WTC11 (cell line): ENCODE measurements at places on chromosomes 16 and 17.

- DNase-seq: no peak
- H3K27me3 ChIP-seq: peaks cover 5% of the 10 kb centered on the region; the same call in 1 of the 2 replicates
- H3K36me3 ChIP-seq: no peaks in the 10 kb centered on the region
- H3K4me3 ChIP-seq: no peak overlapping the region
- no peak overlapping the region for H3K27ac ChIP-seq
Measured at GRCh38 chr16:86669937-86670749, 91.8 kb downstream of the FOXL1 start.

DNA sequence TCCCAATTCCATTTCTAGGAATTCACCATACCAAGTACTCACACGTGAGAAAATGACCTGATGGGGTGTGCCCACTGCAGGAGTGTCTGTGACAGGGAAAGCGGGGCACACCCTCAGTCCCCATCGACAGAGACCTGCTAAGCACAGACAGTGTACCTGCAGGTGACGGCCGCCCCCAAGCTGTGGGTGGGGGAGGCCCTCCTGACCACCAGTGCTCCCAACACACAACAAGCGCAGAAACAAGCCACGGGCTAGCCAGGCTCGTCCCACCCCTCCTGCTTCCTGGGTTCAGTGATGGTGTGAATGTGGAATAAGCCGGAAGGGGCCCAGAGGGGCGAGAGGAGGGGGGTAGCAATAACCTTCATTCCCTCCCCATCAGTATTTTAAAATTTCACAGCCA lies 31.9 kb downstream of the ZCCHC14 start:
- H3K4me3 ChIP-seq: no peak overlapping the region
- no peaks in the 10 kb centered on the region for H3K27me3 ChIP-seq
- H3K36me3 ChIP-seq: peaks cover 29% of the 10 kb centered on the region; the same call in 1 of the 2 replicates
- peaks cover 24% of the 10 kb centered on the region for H3K4me1 ChIP-seq

- no peaks in the 10 kb centered on the region; the same call in 1 of the 2 replicates for H3K36me3 ChIP-seq
- no peak overlapping the region for H3K27ac ChIP-seq
- H3K27me3 ChIP-seq: no peaks in the 10 kb centered on the region
- peaks cover 47% of the 10 kb centered on the region for H3K4me1 ChIP-seq
- DNase-seq: no peak
Measured at GRCh38 chr16:84751241-84751640, 51.4 kb downstream of the USP10 start.

- H3K4me3 ChIP-seq: no peak overlapping the region
- no peak for DNase-seq
- no peaks in the 10 kb centered on the region for H3K4me1 ChIP-seq
- no peaks in the 10 kb centered on the region for H3K36me3 ChIP-seq
Measured at GRCh38 chr16:78034530-78034929, 12.2 kb downstream of the CLEC3A start.

DNA sequence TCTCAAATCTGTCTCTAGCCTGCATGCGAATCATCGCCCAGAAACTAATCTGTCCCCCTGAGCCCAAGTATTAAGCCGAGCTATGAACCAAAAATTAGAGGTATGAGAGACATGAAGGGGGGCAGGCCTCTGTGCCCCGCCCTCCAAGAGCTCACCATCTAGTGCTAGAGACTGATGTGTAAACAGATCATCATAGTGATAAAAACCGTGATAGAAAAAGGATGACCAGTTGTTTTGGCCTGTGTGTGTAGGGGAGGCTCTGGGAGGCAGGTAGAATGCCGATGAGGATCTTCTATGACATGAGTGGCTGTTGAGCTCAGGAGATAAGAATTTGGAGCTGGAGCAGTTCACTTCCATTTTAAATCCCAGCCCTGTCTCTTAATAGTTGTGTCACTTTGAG lies 89.1 kb upstream of the TBX2 start:
- H3K27me3 ChIP-seq: no peaks in the 10 kb centered on the region; the same call in 1 of the 2 replicates
- H3K36me3 ChIP-seq: no peaks in the 10 kb centered on the region
- no peak overlapping the region for H3K4me3 ChIP-seq
- H3K4me1 ChIP-seq: peaks cover 23% of the 10 kb centered on the region
